A549 treated with Hydrocortisone at 1 μM for 4 hours (cell line): ENCODE measurements at places on chromosomes 11 and 22. TPM values are rescaled to one million over a fixed set of nuclear protein-coding genes. Genes with fewer than 3 reads are reported as not detected.

TRPM5 gene
- total RNA-seq: not detected in 5 replicates

ZNF214 gene
- 0.76 to 1.9 TPM (median 0.83 TPM) in 5 replicates for total RNA-seq

APOL3 gene
- 0.03 to 0.13 TPM in 2 of 5 replicates, not detected in the others for total RNA-seq

UEVLD gene
- total RNA-seq: 17.3 to 27.0 TPM (median 20.4 TPM) in 5 replicates

TTC36 gene
- not detected in 5 replicates for total RNA-seq

SLC22A8 gene
- not detected in 5 replicates for total RNA-seq

CYB5R2 gene
- total RNA-seq: 4.1 to 5.3 TPM (median 4.8 TPM) in 5 replicates

HBE1 gene
- 0.16 TPM in 1 of 5 replicates, not detected in the others for total RNA-seq

CLDN5 gene
- total RNA-seq: not detected in 5 replicates

MMP10 gene
- total RNA-seq: 0.62 to 1.5 TPM (median 0.96 TPM) in 5 replicates

TST gene
- total RNA-seq: 42.3 to 59.9 TPM (median 55.5 TPM) in 5 replicates

ACTN3 gene
- total RNA-seq: 0.06 TPM in 2 of 5 replicates, not detected in the others

NXPE2 gene
- not detected in 5 replicates for total RNA-seq

FAM111B gene
- total RNA-seq: 5.9 to 8.9 TPM (median 6.8 TPM) in 5 replicates
